ENCODE measurements at places on chromosomes 3 and 15.

- DNase-seq: no peak
Observed at GRCh38 chr3:30604558-30604957, 1.8 kb upstream of the TGFBR2 start.

GRCh38 chr3:50233176-50233575 lies 2.8 kb upstream of the GNAI2 start:
- no peak for DNase-seq

DNA sequence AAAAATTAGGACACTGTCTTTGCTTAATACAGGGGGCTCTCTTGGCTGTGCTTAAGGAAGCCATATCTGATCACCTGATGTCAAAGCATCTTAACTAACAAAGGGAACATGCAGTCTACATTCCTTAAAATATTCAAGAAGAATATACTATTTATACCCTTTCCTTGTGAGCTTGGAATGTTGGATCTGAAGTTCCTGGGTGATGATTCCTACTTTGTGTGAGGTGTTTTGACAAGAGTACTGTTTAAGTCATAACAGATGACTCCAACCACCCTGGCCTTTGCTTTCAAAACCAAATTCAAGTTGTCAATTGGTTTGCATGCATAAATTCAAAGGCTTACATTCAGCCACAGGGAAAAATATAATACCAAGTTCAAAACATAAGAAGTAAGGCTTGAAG lies 862.7 kb upstream of the SEMA6D start:
- no peak for DNase-seq

DNA sequence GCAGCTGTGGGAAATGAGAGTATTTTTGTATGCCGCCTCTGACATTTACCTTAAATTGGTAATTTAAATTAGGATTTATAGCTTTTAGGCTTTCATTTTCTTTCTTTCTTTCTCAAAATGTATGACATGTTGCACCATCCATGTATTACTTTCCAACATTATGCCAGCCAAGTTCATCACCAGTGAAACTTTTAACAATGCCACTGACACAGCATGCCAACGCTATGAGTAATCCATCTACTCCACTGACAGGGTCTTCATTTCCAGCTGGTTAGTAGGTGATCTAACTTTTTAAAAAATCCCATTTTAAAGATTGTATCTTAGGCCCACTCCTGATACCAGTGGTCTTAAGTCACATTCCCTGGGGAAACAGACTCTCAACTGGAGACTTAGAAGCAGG lies 21.8 kb upstream of the CLDN16 start:
- DNase-seq: no peak

GRCh38 chr15:52277575-52277974 lies 18.0 kb downstream of the MYO5C start:
- no peak for DNase-seq

- no peak for DNase-seq
Observed at GRCh38 chr15:70343961-70344621, 246.4 kb upstream of the TLE3 start.

DNA sequence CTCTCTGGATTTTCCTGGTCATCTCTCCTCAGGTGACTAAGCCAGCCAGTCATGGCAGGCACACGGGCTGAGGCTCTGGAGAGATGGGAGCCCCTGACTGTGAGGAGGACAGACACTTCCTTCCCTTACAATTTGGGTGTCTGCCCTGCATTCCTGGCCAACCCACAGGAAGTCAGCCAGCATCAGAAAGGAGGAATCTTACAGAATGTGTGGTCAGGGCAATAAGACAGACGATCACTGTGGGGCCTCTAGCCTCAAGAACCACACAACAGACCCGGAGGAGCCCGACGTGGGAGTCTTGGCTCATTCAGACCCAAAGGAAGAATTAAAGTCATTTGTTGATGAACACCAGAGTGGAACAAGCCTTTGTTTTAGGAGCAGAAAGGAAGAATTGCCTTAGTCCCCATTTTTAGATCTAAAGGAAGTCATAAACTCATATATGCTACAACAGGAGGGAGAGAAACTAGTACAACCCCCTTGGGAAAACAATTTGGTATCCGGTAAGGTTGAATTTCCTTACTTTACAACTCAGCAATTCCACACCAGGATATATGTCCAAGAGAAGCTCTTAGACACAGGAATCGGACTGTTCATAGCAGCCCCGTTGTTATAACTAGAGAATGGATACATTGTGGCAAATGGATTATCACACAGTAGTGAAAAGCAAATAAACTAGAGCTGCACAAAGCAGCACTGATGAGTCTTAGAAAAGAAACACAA lies 62.2 kb downstream of the ABTB1 start:
- DNase-seq: no peak

DNA sequence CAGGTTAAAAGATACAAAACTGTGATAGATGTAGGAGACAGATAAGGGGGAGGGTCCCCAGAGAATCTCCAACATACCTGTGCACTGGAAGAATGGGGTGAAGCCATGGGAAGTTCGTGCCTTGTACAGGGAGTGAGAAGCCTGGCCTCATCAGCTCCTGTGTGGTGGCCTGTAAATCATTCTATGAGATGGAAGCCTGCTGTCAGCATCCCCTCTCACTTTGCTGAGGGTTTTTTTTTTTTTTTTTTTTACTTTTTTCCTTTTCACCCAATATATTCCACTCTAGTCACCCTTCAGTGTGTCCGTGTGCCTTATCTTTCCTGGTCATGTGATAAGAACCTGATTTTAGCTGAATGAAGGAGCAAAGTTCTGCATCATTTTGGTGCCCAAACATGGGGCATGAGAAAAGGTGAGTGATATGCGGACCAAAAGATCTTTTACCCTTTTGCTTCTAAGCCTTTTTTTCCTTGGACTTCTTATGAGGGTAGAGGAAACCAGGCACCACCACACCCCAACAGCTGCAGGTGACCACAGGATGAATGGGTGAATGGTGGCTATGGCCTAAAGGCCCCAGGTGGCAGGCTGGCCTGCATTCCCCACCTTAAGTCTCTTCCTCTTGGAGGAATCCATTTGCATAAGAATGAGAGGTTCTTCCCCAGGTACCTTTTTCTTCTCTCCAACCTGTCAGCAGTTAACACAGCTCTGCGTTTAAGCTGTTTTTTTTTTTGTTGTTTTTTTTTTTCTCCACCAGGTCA lies 1345.0 kb downstream of the NSUN3 start:
- no peak for DNase-seq

GRCh38 chr15:22945071-22945470 lies 35.1 kb downstream of the CYFIP1 start:
- no peak for DNase-seq

GRCh38 chr3:177465257-177465642 lies 268.0 kb upstream of the TBL1XR1 start:
- no peak for DNase-seq

DNA sequence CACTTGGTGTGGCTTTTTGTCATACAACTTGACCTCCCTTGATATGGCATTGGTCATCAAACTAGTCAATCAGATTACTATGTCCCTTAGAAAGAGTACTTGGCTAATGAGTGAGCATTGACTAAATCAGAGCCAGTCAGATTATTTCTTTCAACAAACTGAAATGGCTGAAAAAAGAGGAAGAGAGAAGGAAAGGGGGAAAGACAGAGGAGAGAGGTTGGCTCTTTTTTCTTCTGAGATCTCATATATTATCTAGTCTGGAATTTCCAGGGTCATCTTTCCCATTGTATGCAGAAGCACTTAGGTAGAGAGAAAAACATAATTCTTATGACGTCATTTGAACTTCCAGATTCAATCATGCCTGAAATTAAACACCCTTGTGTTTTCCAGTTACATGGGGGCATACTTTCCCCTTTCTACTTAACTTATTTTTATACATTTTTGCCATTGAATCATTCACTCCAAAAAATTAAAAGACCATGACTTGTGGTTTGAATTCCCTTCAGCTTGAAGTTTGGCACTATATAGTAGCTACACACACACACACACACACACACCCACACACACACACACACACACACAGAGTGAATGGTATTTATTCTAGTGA lies 387.8 kb downstream of the LSAMP start:
- no peak for DNase-seq

GRCh38 chr3:182486463-182486862 lies 306.8 kb upstream of the ATP11B start:
- DNase-seq: no peak

DNA sequence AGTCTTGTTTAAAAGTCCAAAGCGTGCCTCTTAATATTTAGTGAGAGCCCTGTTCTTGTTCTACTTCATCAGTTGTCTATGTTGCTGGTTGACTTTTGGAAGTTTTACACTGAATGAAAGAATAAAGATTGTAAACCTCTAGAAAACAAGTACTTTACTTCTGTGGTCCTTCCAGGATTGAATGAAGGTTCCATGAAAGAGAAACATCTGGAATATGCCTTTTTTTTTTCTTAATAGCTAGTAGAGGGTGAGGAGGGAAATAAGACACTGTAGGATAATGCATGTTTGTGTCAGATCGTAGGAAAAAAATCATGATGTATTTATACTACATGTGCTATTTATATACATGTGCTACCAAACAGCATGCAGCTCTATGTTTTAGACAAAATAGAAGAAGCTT lies 203.0 kb downstream of the GHSR start:
- DNase-seq: no peak

- no peak for DNase-seq
Observed at GRCh38 chr3:15310491-15311370, 21.7 kb downstream of the SH3BP5 start.

GRCh38 chr15:64185146-64185911 lies 22.5 kb upstream of the PPIB start:
- no peak for DNase-seq

GRCh38 chr15:73530649-73531048 lies 87.7 kb downstream of the REC114 start:
- no peak for DNase-seq

DNA sequence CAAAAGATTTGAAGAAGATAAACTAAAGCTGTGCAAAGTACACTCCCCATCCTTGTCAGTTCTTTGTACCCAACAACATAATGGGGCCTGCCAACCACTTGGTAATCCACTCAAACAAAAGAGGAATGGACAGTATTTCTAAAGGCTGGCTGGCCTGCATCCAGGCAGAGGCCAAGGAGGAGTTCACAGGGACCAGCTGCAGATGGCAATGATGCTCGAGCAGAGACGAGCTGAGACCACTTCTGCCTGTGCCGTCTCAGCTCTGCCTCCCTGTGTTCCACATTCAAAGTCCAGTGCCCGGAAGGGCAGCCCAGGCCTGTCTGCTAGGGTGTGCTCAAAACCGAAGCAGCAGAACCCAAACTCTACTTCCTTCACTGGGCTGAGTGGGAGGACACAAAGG lies 14.3 kb downstream of the CXCR6 start:
- DNase-seq: no peak

DNA sequence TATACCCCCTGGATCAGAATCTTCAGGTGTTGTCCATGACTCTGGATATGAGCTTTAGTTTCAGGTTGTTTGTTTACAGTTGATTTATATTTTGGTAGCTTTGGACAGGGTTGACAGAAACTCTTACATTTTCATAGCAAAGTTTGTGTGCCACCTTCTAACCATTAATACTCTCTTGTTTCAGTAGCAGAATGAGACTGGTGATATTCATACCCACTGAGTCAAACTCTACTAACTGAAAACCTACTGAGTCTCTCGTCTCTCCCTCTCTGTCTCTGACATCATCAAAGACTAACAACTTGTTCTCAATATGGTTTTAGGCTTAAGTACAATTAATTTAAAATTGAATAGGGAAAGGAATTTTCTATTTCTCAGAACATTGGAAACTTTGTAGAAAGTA lies 282.3 kb downstream of the CNTN6 start:
- DNase-seq: no peak

DNA sequence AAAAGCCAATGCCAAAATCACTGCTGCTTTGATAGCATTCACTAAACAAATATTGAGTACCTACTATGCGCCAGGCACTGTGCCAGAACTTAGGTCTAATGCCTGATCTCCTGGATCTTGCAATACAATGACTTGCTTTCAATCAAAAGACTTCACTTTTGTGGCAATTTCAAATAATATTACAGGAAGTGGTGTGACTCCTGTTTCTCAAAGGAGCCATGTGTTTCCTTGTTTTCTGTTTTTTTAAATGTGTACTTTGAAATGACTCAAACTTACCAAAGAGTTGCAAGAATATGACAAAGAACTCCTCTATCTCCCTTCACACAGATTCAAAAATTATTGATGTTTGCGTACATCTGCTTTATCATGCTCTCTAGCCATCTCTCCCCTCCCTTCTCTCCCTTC lies 18.3 kb downstream of the OSBPL10 start:
- no peak for DNase-seq

GRCh38 chr3:25508901-25509300 lies 80.8 kb downstream of the RARB start:
- DNase-seq: no peak

DNA sequence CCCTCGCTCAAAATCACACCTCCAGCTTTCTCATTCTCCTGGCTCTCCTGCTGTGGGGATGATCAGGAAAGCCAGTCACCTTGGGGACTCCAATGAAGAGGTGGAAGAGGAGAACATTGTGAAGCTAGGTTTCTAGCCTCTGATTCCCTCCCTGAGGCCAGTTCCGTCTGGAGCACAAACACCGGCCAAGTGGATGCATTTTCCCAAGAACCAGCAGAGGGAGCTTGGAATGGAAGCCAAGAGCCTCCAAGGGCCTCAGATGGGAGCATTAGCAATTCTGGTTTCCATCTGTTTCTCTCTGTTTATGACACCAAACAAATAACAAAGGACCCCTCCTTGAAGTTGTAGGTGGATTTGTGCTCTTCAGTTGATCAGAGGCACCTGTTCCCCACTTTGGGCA lies 40.6 kb upstream of the NMNAT3 start:
- no peak for DNase-seq

DNA sequence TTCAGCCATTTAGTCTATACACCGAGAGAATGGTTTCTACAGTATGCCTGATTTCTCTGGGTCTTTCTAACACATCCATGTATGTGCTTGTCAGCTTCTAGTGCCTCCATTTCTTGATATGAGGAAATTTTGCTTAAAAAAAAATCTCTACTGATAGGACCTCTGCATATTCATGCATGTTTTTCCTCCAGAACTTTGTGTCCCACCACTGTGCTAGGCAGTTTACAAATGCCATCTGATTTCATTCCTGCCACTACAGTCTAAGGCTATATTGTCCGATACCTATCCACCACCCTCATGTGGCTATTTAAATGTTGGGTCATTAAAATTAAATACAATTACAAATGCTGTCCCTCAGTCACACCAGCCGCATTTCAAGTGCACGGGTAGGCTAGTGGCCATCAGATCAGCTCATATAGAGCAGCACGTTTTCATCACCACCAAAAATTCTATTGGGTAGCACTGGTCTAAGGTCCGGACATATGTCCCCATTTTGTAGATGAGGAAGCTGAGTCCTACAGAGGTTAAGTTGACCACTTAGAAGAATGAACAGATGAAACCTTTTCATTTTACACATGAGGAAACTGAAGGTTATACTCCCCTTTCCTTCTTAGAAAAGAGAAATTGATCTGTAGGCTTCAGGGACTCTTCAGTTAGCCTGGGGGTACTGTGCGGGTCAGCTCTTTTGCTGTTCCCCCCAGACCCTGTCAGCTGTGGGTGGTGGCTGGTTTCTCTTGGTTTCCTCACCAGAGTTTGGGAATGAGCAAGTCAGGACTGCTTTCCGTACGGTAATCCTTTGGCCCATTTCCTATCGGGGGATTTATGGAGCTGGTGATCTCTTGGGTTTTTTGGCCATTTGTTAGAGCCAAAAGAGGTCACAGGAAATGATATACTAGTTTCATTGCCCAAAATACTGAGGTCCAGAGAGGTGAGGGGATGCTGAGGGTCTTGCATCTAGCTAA lies 56.5 kb downstream of the SMAD3 start:
- no peak for DNase-seq
